ENCODE measurements at places on chromosomes 12 and 14. TPM values are rescaled to one million over a fixed set of nuclear protein-coding genes. Genes with fewer than 3 reads are reported as not detected.

ZNF740 gene
- 26.3 TPM for total RNA-seq

CDH24 gene
- 7.8 TPM for total RNA-seq

TPH2 gene
- not detected for total RNA-seq

SDR9C7 gene
- not detected for total RNA-seq

MYF5 gene
- total RNA-seq: not detected

PRDM4 gene
- total RNA-seq: 26.8 TPM

CLBA1 gene
- total RNA-seq: 12.0 TPM

FGD4 gene
- total RNA-seq: 8.1 TPM

All from A375 (cell line).